Smooth muscle cell of bladder (primary cell): ENCODE measurements at places on chromosomes 6 and 20. TPM values are rescaled to one million over a fixed set of nuclear protein-coding genes. Genes with fewer than 3 reads are reported as not detected.

The AURKA gene
- total RNA-seq: 5.6 and 5.8 TPM in 2 replicates

The TUBB2B gene
- 1.3 and 2.4 TPM in 2 replicates for total RNA-seq

The AHI1 gene
- 27.1 and 29.6 TPM in 2 replicates for total RNA-seq

The TMEM14A gene
- total RNA-seq: 18.5 and 21.2 TPM in 2 replicates

The DDX39B gene
- total RNA-seq: 317 and 461 TPM in 2 replicates
